ENCODE measurements at places on chromosomes 2 and 18. TPM values are rescaled to one million over a fixed set of nuclear protein-coding genes. Genes with fewer than 3 reads are reported as not detected.
A peak's percentile ranks its signal among the peaks of the same experiment; 100 is the strongest.

- DNase-seq, result peak; percentile 24
These were observed 76.6 kb downstream of the NEB start for GRCh38 chr2:151657667-151658076.

GRCh38 chr18:64592246-64592645 lies 443.4 kb upstream of the LINC00305 start:
- DNase-seq, result no peak

- no peak for DNase-seq
These were observed 6.6 kb downstream of the VWA3B start for GRCh38 chr2:98093611-98094010.

DNA sequence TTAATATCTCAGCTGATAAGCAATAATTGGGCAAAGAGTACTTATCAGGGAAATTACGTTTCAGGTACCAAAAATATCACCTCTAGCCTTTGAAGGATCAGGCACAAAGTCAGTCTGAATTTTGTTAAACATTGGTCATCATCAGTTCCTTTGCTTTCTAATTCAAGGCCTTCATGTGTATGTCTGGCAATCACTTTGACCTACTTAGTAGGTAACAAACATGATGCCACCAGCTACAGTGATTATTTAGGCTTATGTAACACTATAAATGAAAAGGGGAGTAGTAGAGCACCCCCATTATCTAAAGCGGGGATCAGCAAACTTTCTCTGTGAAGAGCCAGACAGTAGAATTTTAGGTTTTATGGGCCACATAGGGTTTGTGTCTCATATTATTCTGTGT lies 75.1 kb downstream of the RTN4 start:
- DNase-seq, result no peak

- DNase-seq, result no peak
These were observed 254.1 kb upstream of the TMEFF2 start for GRCh38 chr2:192448881-192449280.

DNA sequence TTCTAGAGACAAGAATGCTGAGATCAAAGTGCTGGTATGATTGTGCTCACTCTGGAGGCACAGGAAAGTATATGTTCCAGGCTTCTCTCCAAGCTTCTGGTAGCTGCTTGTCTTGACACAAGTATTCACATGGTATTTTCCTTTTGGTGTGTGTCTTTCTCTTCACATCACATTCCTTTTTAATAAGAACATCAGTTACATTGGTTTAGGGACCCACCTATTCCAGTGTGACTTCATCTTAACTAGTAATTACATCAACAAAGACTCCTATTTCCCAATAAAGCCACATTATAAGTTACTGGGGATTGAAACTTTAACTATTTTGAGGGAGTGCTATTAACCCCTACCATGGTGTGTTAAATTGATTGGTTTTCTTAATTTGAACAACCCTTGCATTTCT lies 119.1 kb downstream of the FSIP2 start:
- DNase-seq, result no peak

DNA sequence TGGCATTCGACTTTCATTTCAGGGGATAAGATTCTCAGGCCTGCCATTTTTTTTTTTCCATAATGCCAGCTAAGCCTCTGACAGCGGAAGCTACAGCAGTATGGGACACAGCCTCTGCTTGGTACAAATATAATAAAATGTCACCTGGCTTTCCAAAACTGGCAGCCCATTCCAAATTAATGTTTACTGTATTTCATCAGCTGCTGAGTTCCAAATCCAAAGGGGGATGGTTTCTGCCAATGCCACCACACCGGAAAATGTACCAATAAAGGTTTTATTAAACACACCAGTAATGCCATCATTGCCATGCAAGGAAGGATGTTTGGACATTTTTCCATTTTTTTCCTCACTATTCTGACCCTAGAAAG lies 275.8 kb upstream of the CCDC68 start:
- no peak for DNase-seq

Gene COL3A1
- total RNA-seq, result 14,045 TPM

- DNase-seq, result peak; percentile 6
These were observed 815 bp downstream of the CEBPZ start for GRCh38 chr2:37230581-37230980.

DNA sequence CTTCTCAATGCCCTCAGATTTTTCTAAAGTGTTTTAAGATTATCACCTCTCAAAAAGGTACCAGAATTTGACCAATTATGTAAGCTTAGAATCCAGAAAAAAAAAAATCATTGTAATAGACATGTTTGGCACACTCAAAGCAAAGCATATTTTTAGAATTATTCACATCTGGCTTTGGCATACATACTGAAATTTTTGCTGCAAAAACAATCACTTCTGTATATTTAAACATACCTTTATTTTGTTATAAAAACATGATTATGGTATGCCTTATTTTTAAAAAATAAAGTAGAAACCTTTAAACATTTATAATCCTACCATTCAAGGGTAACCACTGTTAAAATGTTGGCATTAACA lies 143.3 kb downstream of the ESCO1 start:
- peak; percentile 53 for DNase-seq

DNA sequence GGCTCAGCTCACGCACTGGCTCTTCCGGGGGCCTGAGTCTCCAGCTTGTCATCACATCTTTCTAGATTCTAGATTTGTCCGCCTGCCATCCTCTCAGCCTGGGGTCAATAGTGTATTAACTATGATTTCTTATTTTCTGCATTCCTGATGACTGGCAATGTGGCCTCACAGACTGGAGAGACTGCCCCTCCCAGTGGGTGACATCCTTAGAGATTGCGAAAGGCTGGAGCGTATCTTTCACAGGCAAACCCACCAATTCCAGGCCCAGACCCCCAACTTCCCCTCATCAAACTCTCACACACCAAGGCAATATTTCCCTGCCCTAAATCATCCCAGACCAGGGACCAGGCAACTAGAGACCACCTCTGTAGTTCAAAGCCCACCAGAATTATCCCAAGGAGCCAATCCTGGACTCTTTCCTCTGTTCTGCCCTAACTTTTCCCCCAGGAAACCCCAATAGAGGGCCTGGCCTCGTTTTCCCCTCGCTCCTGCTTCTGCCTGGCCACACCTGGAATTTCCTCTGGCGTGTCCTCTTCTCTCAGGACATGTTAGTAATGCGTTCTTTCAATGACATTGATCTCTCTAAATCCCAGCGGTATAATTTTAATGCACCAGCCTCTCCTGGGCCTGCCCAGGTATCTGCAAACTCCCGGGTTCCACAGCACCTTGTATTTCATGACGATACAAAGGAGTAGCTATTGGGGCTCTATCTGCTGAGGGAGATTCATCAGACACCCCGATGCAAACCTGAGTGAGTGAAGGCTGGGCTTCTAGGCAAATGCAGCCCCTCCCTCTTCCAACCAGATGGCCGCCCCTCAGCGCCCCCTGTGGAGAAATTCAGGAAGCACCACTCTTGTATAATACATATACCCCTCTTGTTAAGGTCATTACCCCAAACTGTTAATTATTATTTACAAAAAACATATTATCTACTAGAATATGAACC lies 2.4 kb upstream of the KCNF1 start:
- no peak for DNase-seq

Gene FBXO11
- 96.2 TPM for total RNA-seq

All from fibroblast of the aortic adventitia (primary cell).